A549 treated with Hydrocortisone at 1 μM for 4 hours (cell line): ENCODE measurements at places on chromosomes 4 and X. TPM values are rescaled to one million over a fixed set of nuclear protein-coding genes. Genes with fewer than 3 reads are reported as not detected.

The RIBC1 gene
- total RNA-seq, result 0.54 to 0.94 TPM (median 0.67 TPM) in 5 replicates

The HTN3 gene
- not detected in 5 replicates for total RNA-seq

The RTL9 gene
- 0.07 to 0.13 TPM (median 0.10 TPM) in 4 of 5 replicates, not detected in the other for total RNA-seq

The JAKMIP1 gene
- 0.05 TPM in 1 of 5 replicates, not detected in the others for total RNA-seq

The TRIM61 gene
- total RNA-seq, result not detected in 5 replicates

The SLC25A31 gene
- total RNA-seq, result not detected in 5 replicates

The RAB33B gene
- total RNA-seq, result 1.7 to 3.2 TPM (median 2.3 TPM) in 5 replicates

The CCDC158 gene
- 0.03 TPM in 1 of 5 replicates, not detected in the others for total RNA-seq

The ITGB1BP2 gene
- total RNA-seq, result 0.84 to 1.1 TPM (median 0.90 TPM) in 5 replicates

The TENM3 gene
- total RNA-seq, result 0.92 to 1.6 TPM (median 1.5 TPM) in 5 replicates

The EFNB1 gene
- total RNA-seq, result 8.7 to 10.9 TPM (median 9.5 TPM) in 5 replicates

The PAGE2B gene
- total RNA-seq, result not detected in 5 replicates

The WDR13 gene
- 58.8 to 99.9 TPM (median 84.2 TPM) in 5 replicates for total RNA-seq

The TRPC3 gene
- total RNA-seq, result 0.08 to 0.12 TPM (median 0.10 TPM) in 3 of 5 replicates, not detected in the others

The UVSSA gene
- total RNA-seq, result 4.4 to 4.9 TPM (median 4.5 TPM) in 5 replicates

The USP9X gene
- 26.6 to 40.0 TPM (median 29.9 TPM) in 5 replicates for total RNA-seq

The RTL3 gene
- total RNA-seq, result 0.06 to 0.14 TPM (median 0.08 TPM) in 5 replicates

The MAGEE2 gene
- total RNA-seq, result not detected in 5 replicates

The IL1RAPL1 gene
- not detected in 5 replicates for total RNA-seq

The XAGE2 gene
- not detected in 5 replicates for total RNA-seq

The TNMD gene
- total RNA-seq, result not detected in 5 replicates

The SERTM2 gene
- total RNA-seq, result not detected in 5 replicates

The TCP11X2 gene
- total RNA-seq, result not detected in 5 replicates

The BMX gene
- total RNA-seq, result 0.03 TPM in 1 of 5 replicates, not detected in the others

The PASD1 gene
- total RNA-seq, result not detected in 5 replicates

The KLKB1 gene
- total RNA-seq, result 0.06 TPM in 1 of 5 replicates, not detected in the others

The CPZ gene
- total RNA-seq, result 0.15 to 0.35 TPM (median 0.24 TPM) in 5 replicates

The NKX3-2 gene
- total RNA-seq, result 0.07 to 0.14 TPM (median 0.12 TPM) in 5 replicates

The LIAS gene
- total RNA-seq, result 9.1 to 12.1 TPM (median 10.6 TPM) in 5 replicates

The MCF2 gene
- total RNA-seq, result 0.03 to 0.12 TPM (median 0.07 TPM) in 4 of 5 replicates, not detected in the other

The PPP4R3C gene
- total RNA-seq, result not detected in 5 replicates

The SH3D19 gene
- 21.7 to 25.8 TPM (median 23.5 TPM) in 5 replicates for total RNA-seq

The TRIM60 gene
- not detected in 5 replicates for total RNA-seq

The RAB40AL gene
- total RNA-seq, result 0.15 to 0.23 TPM (median 0.22 TPM) in 4 of 5 replicates, not detected in the other

The SGMS2 gene
- 19.0 to 29.3 TPM (median 27.8 TPM) in 5 replicates for total RNA-seq

The SFRP2 gene
- total RNA-seq, result 0.05 TPM in 1 of 5 replicates, not detected in the others

The GAGE2A gene
- total RNA-seq, result not detected in 5 replicates

The ENOX2 gene
- total RNA-seq, result 6.7 to 9.3 TPM (median 8.3 TPM) in 5 replicates

The AKAP14 gene
- not detected in 5 replicates for total RNA-seq

The DDX53 gene
- not detected in 5 replicates for total RNA-seq

The ZNF711 gene
- total RNA-seq, result 0.52 to 0.99 TPM (median 0.83 TPM) in 5 replicates

The XPNPEP2 gene
- not detected in 5 replicates for total RNA-seq

The ZDHHC9 gene
- 51.0 to 62.2 TPM (median 58.1 TPM) in 5 replicates for total RNA-seq

The SUPT20HL1 gene
- total RNA-seq, result not detected in 5 replicates

The ZC4H2 gene
- 1.6 to 1.9 TPM (median 1.6 TPM) in 5 replicates for total RNA-seq

The RAB28 gene
- 8.4 to 10.1 TPM (median 9.4 TPM) in 5 replicates for total RNA-seq

The GAB1 gene
- 1.6 to 3.8 TPM (median 2.3 TPM) in 5 replicates for total RNA-seq

The PTPN13 gene
- 3.3 to 5.2 TPM (median 3.8 TPM) in 5 replicates for total RNA-seq

The USP17L21 gene
- total RNA-seq, result not detected in 5 replicates

The TEX13A gene
- not detected in 5 replicates for total RNA-seq

The PORCN gene
- total RNA-seq, result 15.4 to 17.4 TPM (median 16.0 TPM) in 5 replicates
